SW480 (cell line): ENCODE measurements at places on chromosomes 2 and 18.

GRCh38 chr2:170270278-170270864, 92.4 kb downstream of the MYO3B start:
- DNase-seq: no peak

GRCh38 chr2:73414696-73415095, 29.1 kb downstream of the ALMS1 start:
- no peak for DNase-seq

DNA sequence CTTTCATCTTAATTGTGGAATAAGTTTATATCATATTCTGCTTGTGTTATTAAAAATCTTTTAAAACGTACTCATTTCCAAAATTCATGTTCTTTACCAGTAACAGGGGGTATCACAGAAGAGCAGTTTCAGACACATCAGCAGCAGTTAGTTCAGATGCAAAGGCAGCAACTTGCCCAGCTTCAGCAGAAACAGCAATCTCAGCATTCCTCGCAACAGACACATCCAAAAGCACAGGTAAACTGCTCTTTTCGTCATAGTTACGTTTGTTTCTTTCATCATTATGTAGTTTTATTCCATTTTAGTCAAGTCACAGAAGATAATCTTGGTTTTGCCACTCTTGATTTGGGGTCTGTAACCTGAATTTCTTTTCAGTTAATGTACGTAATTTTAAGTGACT, 93.5 kb upstream of the KIF5C start:
- no peak for DNase-seq

DNA sequence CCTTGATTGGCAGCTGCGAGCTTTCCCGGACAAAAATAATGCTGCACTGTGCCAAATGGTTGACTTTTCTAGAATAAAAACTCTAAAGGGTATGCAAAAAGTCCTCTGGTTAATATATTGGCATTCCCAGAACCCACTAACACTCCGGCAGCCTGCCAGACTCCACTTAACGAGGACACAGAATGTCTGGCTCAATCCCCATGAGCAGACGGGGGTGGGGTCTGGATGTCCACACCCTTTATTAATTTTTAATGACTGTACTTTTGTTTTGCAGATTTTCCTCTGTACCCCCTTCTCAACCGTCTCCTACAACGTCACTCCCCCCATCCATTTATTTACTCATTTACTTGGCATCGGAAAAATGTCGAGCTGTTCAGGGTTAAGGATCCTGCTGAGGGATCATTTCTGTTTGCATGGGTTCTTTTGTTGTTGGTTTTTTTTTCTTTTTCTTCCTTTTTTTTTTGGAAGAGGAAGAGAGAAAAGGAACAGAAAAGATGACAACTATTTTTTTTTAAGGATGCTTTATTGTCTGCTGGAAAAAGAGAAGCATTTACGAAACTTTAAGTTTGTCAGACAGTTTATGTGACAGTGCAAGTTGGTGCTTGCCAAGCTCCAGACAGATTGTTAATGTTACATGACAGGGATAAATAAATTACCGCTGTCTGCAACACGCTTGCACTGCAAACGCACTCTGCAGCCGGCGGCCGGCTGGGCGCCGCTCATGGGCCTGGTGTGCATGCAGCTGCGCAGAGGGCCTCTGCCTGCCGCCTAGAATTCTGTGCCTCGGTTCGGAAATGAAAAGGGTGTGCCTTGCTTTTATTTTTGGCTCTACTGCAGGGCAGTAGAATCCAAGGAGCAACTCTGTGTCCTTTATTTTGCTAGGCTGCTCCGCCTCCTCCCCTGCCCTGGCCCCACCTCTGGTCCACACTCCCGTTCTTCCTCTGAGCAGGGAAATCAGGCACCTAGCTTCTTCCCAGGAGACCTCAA, 3.6 kb downstream of the LDLRAD4 start:
- DNase-seq: no peak
